ENCODE measurements at places on chromosomes 7 and 10. TPM values are rescaled to one million over a fixed set of nuclear protein-coding genes. Genes with fewer than 3 reads are reported as not detected.

- no peak for DNase-seq
These were observed 68.6 kb upstream of the AFAP1L2 start for GRCh38 chr10:114472877-114473253.

GRCh38 chr10:70289739-70290138, 5.9 kb upstream of the NPFFR1 start:
- no peak for DNase-seq

PLA2G12B gene
- total RNA-seq = not detected

GPC2 gene
- 3.9 TPM for total RNA-seq

GRCh38 chr10:100568912-100569311, 33.2 kb downstream of the HIF1AN start:
- DNase-seq = no peak

KCP gene
- total RNA-seq = not detected

DNA sequence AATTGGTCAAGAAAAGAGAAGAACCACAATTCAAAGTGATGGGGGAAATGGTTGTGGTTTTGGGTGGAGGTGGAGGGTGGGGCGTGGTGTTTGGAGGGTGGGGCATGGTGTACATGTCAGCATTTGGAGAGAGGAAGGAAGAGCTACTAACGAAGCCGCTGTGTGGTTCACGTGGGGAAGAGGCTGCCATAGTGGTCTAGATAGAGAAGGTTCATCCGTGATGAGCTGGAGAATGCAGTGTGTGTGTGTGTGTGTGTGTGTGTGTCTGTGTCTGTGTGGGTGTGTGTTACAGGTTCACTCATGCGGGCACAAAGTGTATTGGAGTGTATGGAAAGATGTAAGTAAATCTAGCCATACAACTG, 6.1 kb upstream of the VCL start:
- peak; percentile 79 for DNase-seq
